ENCODE measurements at places on chromosomes 2 and 18.

DNA sequence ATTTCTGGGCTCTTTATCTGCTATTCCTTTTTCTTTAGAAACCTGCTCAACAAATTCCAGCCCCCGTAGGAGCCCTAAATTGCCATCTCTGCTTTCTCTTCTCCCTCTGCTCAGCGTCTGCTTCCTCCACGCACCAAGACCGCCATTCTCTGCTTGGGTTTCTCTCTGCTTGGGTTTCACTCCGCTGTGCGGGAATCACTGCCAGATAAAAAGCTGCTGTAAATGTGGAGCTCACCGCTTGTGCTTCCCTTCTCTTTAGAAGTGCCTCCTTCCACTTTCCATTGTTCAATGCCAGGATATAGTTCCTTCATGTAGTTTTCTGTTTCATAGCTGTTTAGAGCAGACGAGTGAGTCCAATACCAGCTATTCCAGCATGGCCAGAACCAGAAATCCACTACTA, 45.9 kb downstream of the TMEM237 start:
- DNase-seq, result no peak

DNA sequence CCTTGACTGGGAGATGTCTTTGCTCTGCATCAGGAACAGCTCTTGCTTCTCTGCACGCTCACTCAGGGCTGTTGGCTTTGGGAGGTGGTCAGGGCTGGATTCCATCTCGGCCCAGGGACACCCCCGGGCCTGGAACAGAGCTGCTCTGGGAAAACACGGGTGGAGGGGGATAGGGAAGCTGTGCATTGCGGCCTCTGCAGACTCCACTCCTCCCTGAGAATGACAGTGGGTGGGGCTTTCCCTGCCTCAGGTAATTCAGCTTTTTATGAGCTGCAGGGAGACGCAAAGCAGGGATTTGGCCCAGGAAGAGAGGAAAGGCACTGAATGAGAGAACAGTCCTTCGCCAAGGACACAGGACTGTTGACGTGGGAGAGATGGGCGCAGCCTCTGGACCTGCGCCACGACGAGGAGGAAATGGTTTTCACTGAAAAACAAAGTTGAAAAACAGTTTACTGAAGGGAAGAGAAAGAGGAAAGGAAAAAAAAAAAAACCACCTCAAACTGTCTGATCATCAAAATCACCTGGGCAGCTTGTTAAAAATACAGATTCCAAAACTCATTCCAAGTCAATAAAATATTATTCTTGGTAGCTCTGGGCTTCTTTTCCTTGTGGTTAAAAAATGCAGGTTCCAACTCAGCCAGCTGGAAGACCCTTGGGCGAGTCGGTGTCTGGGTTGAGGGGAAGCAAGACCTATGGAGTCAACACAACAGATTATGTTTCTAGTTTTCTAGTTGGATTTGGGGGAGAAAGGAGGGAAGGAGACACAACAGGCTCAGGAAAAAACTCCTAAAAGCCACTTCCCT, 194.0 kb downstream of the ZFP36L2 start:
- no peak for DNase-seq

DNA sequence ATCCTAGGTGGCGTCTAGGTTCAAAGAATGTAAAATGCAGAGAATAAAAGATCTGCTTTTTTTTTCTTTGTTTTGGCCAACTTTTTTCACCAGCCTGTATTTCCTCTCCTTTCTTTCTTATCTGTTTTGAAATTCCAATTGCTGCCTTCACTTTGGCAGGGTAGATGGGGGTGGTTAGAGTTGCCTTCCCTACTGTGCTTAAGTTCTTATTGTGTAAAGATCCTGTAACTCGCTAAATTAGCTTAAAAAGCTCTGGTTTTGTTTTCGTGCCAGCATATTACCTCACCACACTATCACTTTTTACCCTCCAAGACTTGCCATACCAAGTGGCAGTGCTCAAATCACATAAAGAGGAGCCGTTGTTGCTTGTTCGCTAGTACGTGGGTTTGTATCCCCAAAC, 921.7 kb downstream of the DPP10 start:
- DNase-seq, result no peak

- no peak for DNase-seq
Measured at GRCh38 chr2:234957834-234958135, 6.0 kb downstream of the SH3BP4 start.

DNA sequence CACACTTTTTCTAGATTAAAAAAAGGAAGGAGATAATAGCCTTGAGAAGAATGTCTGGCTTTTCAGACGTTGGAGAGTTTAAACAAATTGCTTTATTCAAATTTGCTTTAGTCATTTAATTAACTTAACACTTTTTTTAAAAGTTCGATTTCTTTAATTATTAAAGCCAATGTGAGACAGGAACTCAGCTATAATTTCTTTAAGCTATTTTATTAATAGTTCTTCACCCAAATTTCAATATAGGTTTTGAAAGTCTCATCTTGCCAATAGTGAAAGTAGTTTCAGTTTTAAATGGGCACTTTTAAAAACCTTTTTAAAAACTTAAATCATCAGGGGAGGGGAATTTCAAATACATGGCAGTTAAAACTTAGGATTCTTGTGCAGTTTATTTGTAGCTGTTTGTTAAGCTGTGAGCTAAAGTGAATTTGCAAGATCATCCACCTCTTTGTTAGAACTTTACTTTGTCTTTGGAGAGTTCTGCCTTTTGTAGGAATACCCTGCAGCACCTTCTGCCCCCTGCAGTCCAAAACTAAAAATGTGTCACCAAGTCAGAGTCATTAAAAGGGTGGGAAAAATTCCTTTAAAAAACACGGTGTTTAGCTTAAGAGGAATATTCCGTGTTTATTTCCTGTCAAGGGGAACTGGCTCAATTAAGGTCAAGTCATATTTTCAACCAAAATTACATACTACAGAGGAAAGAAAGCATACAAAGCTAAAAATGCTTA, 4.6 kb downstream of the TGIF1 start:
- DNase-seq, result peak; percentile 7

DNA sequence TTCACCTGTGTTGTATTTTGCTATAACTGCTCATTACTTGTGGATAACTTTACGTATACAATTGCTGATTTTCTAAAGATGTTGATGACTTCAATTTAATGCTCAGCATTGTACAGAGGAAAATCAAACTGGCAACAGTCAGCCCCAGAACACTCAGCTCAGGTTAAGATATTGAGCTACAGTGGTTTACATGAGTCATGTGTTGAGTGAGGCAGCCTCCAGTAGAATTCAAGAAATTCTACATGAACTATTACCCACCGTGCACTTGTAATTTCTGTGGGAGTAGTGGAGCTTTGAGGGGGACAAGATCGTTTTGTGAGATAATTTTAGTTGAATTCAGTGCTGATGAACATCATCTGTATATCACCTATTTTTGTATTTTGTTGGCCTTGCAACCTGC, 292.3 kb downstream of the ALPK2 start:
- no peak for DNase-seq

DNA sequence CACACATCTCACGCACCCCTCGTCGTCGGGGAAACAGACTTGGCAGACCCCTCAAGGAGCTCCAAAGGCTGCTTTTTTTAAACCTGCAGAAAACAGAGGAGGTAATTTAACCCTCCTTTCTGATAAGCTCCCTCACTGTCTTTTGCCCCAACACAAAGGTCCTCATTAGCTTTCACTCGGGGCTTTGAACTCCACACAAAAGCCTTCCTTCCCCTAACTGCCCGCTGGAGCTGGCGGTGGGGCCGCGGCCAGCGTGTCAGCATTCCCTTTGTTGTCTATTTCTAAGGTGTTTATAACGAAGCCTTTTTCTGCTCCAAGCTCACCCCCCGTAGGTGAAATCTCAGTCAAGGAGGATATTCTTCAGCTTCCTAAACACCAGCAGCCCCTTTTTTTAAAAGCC, 43.5 kb upstream of the ID2 start:
- no peak for DNase-seq

DNA sequence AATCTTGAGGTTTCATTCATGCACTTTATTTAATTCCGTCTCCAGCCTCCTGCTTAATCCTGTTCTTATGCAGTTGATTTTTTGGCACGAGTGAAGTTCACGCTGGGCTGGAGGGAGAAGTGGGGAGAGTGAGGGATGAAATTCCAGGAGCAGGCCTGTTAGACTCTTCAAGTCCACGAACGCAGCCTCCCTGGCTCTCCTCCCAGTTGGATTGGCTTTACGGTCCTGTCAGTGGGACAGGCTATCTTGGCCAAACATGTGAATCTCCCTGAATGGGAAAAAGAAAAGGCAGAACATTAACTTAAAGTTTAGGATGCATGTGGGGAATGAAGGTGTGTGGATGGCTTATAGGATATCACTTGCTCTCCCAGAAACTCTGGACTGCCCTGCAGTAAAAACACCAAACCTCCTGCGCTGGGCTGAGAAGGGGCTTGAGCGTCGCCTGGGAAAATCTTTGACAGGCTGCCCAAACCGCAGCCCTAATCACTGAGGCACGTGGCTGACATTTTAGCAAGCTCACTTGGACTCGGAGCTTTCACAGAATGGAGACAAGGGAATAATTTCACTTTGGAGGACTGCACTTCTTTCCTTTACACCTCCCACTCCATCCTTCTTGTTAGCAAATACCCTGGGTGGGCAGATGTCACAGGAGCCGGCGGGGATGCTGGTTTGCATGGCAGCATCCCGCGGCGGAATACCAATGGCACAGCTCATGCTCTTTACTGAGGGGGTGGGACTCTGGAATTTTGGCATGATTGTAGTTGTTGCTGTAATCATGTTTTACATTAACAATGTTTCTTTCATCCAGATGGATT, 93.9 kb downstream of the ACKR3 start:
- no peak for DNase-seq

Data from NCI-H1417 (cell line).